ENCODE measurements at places on chromosomes 12 and 14. TPM values are rescaled to one million over a fixed set of nuclear protein-coding genes. Genes with fewer than 3 reads are reported as not detected.
A peak's percentile ranks its signal among the peaks of the same experiment; 100 is the strongest.

DNA sequence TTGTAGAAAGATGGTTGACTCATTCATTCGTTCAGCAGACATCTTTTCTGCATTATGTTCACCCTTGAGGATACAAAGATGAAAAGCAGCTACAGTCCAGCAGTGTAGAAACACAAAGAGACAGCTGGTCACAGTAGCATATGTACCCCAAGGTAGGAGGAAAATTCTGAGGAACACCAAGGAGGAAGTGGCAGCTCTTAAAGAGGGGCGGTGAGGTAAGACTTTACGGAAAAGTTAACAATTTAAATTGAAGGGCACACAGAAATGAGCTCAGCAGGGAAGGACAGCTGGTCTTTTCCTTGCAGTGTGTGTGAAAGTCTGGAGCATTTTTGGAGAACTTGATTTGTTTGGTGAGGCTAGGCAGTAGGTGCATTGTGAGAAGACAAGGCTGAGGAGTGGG, 3.5 kb downstream of the SLC35E3 start:
- no peak for DNase-seq
- peaks cover 12% of the 10 kb centered on the region for H3K36me3 ChIP-seq
- no peaks in the 10 kb centered on the region for H3K27me3 ChIP-seq
- no peak overlapping the region for H3K27ac ChIP-seq

- H3K27me3 ChIP-seq, result no peaks in the 10 kb centered on the region
- H3K27ac ChIP-seq, result no peak overlapping the region
- DNase-seq, result no peak
- H3K4me1 ChIP-seq, result no peaks in the 10 kb centered on the region
- no peaks in the 10 kb centered on the region for H3K36me3 ChIP-seq
These were observed 19.4 kb downstream of the PYGL start for GRCh38 chr14:50924843-50925242.

DNA sequence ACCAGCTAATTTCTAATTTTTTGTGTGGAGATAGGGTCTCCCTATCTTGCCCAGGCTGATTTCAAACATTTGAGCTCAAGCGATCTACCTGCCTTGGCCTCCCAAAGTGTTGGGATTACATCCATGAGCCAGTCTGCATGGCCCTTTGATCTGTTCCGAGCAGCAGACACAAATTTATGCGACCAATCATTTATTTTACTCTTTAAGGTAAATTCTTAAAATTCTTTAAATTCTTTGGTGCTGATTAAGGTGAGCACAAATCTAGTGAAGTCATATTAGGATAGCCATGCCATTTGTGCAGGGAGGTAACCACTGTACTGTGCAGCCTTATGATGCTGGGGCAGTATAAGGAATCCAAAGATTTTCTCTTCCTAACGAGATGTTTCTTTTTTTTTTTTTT, 135.7 kb downstream of the SRGAP1 start:
- no peak overlapping the region for H3K27ac ChIP-seq
- H3K36me3 ChIP-seq, result no peaks in the 10 kb centered on the region
- DNase-seq, result no peak
- no peaks in the 10 kb centered on the region for H3K4me1 ChIP-seq
- H3K4me3 ChIP-seq, result no peak overlapping the region

DNA sequence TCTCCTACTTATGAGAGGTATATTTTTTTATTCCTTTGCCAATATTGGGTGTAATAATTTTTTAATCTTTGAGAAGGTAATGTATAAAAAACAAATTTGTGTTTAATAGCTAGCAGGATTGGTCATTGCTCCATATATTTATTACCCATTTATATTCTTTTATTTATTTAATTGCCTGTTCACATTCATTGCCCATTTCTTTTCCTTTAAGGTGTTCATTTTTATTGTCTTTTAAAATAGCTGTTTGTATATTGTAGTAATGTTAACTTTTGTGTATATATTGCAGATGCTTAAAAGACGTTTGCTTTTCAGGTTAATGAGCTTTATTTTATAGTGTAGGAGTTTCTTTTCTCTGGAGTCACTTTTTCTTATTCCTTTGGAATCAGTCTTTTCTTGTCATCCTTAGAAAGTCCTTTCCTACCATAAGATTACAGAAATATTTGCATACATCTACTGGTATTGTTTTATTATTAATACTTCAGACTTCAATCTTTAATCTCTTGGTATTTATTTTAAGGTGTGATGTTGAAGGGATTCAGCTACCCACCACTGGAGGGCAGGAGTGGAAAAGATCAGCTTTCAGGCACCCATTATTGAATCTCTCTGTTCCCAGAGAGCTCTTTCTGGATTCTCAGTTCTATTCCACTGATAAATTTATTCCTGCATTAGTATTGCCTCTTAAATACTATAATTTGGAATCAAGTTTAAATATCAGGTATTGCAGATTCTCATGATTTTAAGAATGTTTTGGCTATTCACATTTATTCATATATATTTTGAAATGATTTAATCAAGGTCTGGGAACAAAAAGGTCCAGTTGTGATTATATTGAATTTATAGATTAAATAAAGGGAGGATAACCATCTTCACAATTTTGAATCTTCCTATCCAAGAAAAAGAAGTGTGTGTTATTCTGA, 17.3 kb downstream of the PPM1A start:
- DNase-seq, result peak; percentile 35
- no peak overlapping the region for H3K27ac ChIP-seq
- peaks cover 3% of the 10 kb centered on the region for H3K36me3 ChIP-seq

DNA sequence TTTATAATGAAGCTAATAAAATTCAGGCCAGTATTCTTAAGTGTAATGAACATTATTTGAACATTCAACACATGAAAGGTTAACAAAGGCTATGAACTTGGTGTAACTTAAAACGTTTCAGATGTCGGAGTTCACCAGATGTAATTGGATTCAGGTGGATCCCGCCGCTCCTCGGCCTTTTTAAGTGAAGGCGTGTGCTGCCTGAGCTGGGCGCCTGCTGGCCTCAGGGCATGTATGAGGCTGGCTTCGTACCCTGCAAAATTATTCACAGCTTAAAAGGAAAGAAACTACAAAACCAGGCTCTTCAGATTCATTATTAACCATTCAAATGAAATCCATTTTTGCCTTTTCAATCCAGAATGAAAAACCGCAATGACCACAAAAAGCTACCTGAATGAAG, 69.9 kb downstream of the WIF1 start:
- H3K36me3 ChIP-seq, result no peaks in the 10 kb centered on the region
- no peak overlapping the region for H3K4me3 ChIP-seq
- H3K27ac ChIP-seq, result no peak overlapping the region
- DNase-seq, result no peak
- H3K4me1 ChIP-seq, result no peaks in the 10 kb centered on the region
- peaks cover 6% of the 10 kb centered on the region for H3K27me3 ChIP-seq

GRCh38 chr12:64625243-64626077, 15.2 kb downstream of the RASSF3 start:
- H3K27me3 ChIP-seq, result no peaks in the 10 kb centered on the region
- peaks cover 61% of the 10 kb centered on the region for H3K4me1 ChIP-seq
- H3K36me3 ChIP-seq, result no peaks in the 10 kb centered on the region

GRCh38 chr12:92898755-92899154, 30.3 kb downstream of the EEA1 start:
- no peak for DNase-seq
- H3K36me3 ChIP-seq, result no peaks in the 10 kb centered on the region
- H3K27me3 ChIP-seq, result no peaks in the 10 kb centered on the region

DNA sequence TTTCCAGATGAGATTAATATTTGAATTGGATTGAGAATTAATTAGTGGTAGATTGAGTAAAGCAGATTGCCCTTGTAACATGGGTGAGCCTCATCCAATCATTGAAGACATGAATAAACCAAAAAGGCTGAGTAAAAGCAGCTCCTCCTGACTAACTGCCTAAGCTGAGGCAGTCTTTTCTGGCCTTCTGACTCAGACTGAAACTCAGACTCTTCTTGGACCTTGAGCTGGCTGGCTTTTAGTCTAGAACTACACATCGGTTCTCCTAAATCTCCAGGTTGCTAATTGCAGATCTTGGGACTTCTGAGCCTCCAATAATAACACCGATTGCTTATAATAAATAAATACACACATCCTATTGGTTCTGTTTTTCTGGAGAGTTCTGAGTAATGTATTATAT, 24.0 kb downstream of the FKBP11 start:
- H3K27ac ChIP-seq, result no peak overlapping the region
- no peaks in the 10 kb centered on the region for H3K36me3 ChIP-seq
- no peak for DNase-seq
- no peak overlapping the region for H3K4me3 ChIP-seq

- no peaks in the 10 kb centered on the region for H3K27me3 ChIP-seq
- no peak for DNase-seq
- no peak overlapping the region for H3K4me3 ChIP-seq
- H3K36me3 ChIP-seq, result no peaks in the 10 kb centered on the region
- no peaks in the 10 kb centered on the region for H3K4me1 ChIP-seq
- H3K27ac ChIP-seq, result no peak overlapping the region
These were observed 765.2 kb upstream of the SEL1L start for GRCh38 chr14:82298811-82299210.

DNA sequence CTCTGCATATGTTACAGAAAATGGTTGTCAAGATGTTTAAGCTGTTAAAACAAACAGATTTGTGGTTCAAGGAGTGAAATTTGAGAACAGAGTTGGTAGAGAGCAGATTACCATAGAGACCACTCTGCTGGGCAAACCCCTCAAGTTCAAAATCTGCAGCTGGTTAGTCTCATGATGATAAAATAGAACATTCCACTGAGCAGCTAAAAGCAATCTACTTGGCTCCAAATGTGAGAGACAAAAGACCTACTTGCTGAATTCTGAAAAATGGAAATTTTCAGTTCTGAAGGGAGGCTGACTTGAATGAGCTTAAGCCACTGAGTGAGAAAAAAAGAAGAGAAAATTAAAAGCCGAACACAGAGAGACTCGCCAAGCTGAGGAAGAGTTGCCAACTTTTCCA, 519.3 kb downstream of the NOVA1 start:
- no peaks in the 10 kb centered on the region for H3K36me3 ChIP-seq
- H3K4me1 ChIP-seq, result no peaks in the 10 kb centered on the region
- DNase-seq, result no peak
- H3K4me3 ChIP-seq, result no peak overlapping the region
- no peaks in the 10 kb centered on the region for H3K27me3 ChIP-seq
- H3K27ac ChIP-seq, result no peak overlapping the region

DNA sequence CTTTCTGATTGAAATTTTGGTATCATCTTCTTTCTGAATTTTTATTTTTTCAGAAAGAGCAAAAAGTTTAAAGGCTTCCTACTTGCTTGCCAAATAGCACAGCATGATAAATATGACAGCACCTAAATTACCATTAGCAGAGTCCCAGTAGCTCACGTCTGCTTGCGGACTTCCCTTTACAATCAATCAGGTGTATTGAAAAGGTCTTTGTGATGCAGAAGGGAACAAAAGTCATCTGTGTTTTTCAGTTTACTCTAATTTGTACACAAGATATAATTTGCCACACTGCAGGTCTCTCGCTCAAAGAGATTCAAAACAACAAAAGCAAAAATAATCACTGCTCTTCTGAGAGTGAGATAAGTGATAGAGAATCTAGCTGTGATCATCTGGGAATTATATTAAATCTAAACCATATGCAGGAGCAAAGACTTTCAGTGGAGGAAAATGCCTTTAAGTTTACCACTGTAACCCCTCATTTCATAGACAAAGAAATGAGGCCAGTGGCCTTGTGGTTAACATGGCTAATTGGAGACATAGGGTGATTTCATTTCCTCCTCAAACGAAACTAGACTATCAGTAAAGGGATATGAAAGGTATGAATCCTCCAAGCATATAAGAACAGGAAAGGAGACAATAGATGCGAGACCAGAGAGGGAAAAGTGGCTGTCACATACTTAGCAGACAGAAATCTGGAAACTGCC, 240.8 kb upstream of the TMPO start:
- no peak for DNase-seq
- H3K4me3 ChIP-seq, result no peak overlapping the region
- H3K4me1 ChIP-seq, result no peaks in the 10 kb centered on the region

- H3K36me3 ChIP-seq, result no peaks in the 10 kb centered on the region
- peaks cover 2% of the 10 kb centered on the region for H3K27me3 ChIP-seq
- H3K4me1 ChIP-seq, result no peaks in the 10 kb centered on the region
- H3K27ac ChIP-seq, result no peak overlapping the region
- no peak overlapping the region for H3K4me3 ChIP-seq
These were observed 99.6 kb downstream of the DYRK2 start for GRCh38 chr12:67747869-67748742.

DNA sequence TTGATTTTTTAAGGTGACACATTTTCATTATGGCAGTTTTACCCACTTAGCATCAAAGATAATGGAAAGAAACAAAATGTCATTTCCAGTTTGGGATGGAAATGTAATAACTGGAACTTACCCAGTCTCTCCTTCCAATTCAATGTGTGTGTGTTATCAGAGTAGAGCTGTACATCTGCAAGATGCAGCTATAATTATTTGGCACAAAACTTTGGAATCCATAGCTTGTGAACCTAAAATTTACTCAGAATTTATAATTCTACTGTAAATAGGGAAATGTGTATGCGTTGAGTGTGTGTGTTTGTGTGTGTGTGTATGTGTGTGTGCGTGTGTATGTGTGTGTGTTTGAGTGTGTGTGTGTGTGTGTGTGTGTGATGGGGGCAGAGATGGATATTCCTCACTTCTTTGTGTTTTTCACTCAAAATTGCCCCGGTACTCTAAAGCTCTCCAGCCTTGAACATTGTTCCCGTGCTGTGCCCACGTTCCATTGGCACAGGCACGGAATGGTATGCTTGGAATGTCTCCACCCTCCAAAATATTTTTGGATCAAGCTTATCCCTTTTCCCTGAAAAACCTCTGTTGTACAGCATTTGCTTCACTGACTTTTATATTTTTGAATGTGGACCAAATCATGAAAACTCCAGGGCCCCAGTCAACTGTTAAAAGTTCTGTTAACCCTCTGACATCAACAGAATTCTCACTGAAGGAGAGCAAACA, 150.2 kb upstream of the BMP4 start:
- H3K36me3 ChIP-seq, result no peaks in the 10 kb centered on the region
- no peaks in the 10 kb centered on the region for H3K27me3 ChIP-seq
- no peaks in the 10 kb centered on the region for H3K4me1 ChIP-seq
- H3K27ac ChIP-seq, result no peak overlapping the region

- H3K4me3 ChIP-seq, result no peak overlapping the region
- H3K27ac ChIP-seq, result no peak overlapping the region
- no peak for DNase-seq
- H3K27me3 ChIP-seq, result no peaks in the 10 kb centered on the region
- no peaks in the 10 kb centered on the region for H3K36me3 ChIP-seq
- no peaks in the 10 kb centered on the region for H3K4me1 ChIP-seq
These were observed 309.4 kb downstream of the MDGA2 start for GRCh38 chr14:47366006-47366405.

DNA sequence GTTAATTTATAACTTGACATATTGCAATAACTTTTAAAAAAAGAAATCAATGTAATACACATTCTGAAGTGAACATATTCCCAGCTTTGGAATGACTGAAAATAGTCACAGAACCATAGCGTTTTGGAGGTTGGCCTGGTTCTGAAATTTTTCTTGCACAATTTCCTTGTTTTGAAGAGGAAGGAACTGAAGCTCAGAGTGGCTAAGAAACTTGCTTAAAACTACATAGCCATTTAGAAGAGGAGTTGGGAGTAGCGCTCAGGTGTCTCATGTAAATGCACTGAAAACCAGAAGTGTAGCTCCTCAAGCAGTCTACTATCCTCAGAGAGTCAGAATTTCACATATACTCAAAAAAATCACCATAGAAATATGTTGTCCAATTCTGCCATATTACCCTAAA, 41.2 kb downstream of the SLC38A1 start:
- H3K27ac ChIP-seq, result peak overlapping the region; percentile 8
- H3K27me3 ChIP-seq, result no peaks in the 10 kb centered on the region
- H3K4me1 ChIP-seq, result peaks cover 36% of the 10 kb centered on the region
- no peak for DNase-seq
- H3K4me3 ChIP-seq, result no peak overlapping the region

GRCh38 chr14:56057071-56057741, 61.0 kb upstream of the PELI2 start:
- H3K4me3 ChIP-seq, result no peak overlapping the region
- H3K27ac ChIP-seq, result no peak overlapping the region
- H3K4me1 ChIP-seq, result no peaks in the 10 kb centered on the region
- H3K36me3 ChIP-seq, result no peaks in the 10 kb centered on the region

MEG3 gene
- not detected for total RNA-seq

GDF3 gene
- not detected for total RNA-seq

COPS7A gene
- 28.3 TPM for total RNA-seq

BICDL1 gene
- total RNA-seq, result 41.5 TPM

ABCC9 gene
- total RNA-seq, result not detected
